CD4-positive, alpha-beta T cell (primary cell): ENCODE measurements at places on chromosomes 5 and 9.

- DNase-seq, result no peak
Observed at GRCh38 chr9:121463026-121463807, 36.4 kb downstream of the GGTA1 start.

DNA sequence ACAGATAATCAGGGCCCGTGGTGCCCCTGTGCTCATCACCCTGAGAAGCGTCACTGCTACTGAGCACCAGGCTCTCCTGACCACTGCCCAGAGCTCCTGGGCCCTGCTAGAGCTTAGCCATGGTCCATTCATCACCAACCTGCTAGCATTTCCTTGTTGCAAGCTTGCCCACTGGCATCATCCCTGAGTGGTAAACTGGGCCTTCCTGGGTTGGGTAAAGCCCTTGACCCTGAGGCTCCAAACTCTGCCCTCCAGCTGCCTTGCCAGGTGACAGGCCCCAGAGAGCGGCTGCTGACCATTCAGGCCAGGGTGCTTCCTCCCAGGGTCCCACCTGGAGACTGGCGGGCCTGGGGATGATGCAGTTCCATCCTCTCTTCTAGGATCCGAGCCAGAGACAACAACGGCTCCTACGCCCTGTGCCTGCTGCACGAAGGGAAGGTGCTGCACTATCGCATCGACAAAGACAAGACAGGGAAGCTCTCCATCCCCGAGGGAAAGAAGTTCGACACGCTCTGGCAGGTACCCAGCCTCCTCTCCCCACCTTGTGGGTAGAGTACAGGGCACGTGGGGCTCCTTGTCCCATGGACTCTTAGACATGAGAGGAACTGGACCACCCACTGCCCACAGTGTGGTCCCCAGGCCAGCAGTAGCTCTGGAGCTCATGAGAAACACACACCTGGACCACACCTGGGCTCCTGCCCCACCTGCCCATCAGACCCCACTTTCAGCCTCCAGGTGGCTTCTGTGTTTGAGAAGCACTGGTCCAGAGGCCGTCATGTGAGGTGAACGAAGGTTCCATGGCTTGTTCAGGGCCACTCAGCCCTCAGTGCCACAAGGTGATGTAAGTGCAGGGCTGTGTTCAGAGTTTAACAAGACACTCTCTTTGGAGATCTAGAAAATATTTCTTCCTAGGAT, 60.5 kb downstream of the SYK start:
- DNase-seq, result no peak

GRCh38 chr9:16679327-16679821, 191.1 kb downstream of the BNC2 start:
- no peak for DNase-seq

- DNase-seq, result no peak
Observed at GRCh38 chr9:129761293-129761900, 8.6 kb upstream of the PTGES start.

DNA sequence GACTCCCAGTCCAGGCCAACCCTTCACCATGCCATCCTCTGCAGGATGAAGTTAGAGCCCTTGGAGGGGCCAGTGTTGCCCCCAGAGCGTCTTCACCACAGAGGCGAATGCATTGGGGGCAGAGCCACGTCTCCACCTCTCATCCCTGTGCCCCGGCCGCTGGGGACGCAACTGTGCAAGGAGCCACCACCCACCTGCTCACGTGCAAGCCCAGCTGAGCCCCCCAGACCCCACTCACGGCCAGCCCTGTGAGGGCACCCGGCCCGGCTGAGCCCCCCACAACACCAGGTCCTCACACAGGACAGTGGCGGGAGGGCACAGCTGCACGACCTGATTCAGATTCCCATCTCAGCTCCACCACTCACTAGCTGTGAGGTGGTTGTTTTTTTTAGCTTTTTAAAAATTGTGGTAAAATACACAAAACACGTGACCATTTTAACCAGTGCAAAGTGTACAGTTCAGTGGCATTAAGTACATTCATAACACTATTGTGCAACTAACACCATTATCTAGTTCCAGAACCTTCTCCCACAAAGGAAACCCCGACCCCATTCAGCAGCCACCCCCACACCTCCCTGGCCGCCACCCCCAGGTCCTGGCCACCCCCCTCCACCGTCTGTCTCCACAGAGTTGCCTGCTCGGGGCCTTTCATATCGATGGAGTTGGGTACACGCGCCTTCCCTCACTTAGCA, 33.5 kb upstream of the UBAC1 start:
- no peak for DNase-seq

- DNase-seq, result peak; percentile 21
Observed at GRCh38 chr9:93304574-93305496, 120.9 kb downstream of the WNK2 start.

GRCh38 chr5:129904667-129905472, 605 bp downstream of the CHSY3 start:
- DNase-seq, result no peak

GRCh38 chr5:86461169-86461956, 156.4 kb upstream of the COX7C start:
- DNase-seq, result no peak

DNA sequence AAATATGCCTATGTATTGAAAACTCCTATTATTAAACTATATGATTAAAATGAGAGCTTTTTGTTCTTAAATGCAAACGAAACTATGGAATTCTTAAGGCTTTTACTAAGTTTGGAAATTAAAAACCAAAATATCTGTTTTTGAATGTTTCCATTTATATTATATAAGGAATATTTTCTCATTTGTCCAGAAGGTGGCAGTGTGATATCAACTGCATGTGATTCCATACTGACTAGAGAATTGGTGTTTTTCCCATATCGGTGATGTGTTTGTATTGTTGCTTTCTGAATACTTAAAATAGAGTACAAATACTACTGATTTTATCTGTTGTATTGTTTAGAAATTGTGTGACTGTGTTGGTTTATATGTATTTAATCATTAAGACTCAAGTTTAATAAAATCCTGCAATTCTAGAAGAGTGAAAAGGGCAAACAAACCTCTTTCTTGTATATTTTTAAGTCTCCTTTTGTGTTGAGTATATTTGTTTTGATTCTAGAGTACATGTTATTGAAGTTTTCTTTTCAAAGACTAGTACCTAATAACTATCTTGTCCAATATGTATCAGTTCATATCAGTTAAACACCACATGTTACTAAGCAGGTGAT, 320.8 kb downstream of the CCDC171 start:
- DNase-seq, result no peak

DNA sequence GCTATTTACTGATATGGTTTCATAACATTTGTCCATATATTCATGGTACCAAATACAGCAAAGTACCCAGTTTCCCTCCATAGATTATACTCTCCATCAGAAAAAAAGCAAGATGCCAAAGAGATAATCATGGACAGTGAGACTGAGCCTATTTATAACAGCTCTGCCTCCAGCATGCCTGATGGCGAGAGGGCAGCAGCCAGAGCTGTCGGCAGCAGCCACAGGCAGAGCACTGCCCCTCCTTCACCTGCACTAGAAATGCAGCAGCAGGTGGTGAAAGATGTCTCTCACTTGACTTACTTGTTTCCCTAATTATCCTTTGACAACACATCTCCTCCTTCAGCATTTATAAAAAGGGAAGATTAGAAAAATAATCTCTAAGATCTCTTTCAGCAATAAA, 32.4 kb downstream of the CTNNAL1 start:
- DNase-seq, result no peak

- no peak for DNase-seq
Observed at GRCh38 chr5:83124593-83124992, 47.2 kb downstream of the XRCC4 start.

GRCh38 chr5:53678981-53679660, 118.7 kb downstream of the NDUFS4 start:
- no peak for DNase-seq

DNA sequence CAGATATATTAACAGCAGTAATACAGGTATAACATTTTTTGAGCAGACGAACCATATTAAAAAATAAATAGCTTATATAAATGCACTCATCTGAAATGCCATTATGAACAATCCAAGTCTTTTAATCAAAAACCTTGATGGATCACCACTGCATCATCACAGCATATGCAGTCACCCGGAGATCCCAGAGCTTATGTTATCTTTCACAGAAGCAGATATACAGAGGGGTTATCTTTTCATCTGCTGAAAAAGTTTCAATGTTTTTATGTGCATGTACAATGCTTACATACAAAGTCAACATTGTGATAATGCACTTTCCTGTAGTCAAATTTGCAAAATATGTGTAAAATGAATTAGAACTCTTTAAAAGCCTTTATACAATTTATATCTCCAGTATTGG, 211.9 kb downstream of the FBXL7 start:
- DNase-seq, result no peak

GRCh38 chr5:163379298-163380155, 57.9 kb upstream of the CCNG1 start:
- DNase-seq, result no peak

- DNase-seq, result no peak
Observed at GRCh38 chr5:14741801-14742440, 77.4 kb downstream of the OTULIN start.

- DNase-seq, result no peak
Observed at GRCh38 chr9:87498811-87499360, 1.2 kb downstream of the DAPK1 start.

DNA sequence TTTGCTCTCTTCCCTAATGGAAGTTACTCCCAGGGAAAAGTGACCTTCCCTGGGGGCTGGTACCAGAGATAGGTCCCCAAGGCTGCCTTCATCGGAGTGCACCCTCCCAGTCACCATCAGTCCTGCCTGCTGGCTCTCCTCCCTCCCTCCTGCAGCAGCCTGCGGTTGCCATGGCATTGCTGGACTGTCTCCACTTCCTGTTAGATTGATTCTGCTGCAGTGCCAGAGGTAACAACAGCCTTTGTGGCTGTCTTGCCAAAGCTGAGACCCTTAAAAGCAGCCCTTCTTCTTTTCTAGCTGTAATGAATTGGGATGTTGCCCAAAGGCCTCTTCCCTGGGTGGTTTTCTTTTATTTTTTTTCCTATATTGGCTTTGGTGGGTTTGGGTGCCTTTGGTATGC, 78.1 kb upstream of the PRLR start:
- DNase-seq, result no peak

DNA sequence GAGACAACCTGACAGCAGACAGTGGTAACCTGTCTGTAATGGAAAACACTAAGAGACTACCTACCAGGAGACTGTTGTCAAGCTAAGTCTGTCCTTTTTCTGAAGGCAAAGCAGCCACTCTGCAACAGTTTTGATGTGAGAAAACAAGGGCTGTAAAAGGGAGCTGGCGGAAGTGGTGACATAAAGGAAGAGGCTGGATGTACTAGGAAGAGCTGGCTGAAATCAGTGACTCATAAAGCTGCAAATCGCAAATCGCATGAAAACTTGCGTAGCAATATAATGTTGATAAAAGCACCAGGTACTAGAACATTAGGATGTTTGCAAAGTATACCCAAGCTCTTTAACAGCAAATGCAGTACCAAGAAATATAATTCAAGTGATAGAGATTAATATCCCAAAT, 1.4 kb downstream of the NSUN2 start:
- no peak for DNase-seq

- no peak for DNase-seq
Observed at GRCh38 chr9:14271093-14271673, 42.8 kb downstream of the NFIB start.

DNA sequence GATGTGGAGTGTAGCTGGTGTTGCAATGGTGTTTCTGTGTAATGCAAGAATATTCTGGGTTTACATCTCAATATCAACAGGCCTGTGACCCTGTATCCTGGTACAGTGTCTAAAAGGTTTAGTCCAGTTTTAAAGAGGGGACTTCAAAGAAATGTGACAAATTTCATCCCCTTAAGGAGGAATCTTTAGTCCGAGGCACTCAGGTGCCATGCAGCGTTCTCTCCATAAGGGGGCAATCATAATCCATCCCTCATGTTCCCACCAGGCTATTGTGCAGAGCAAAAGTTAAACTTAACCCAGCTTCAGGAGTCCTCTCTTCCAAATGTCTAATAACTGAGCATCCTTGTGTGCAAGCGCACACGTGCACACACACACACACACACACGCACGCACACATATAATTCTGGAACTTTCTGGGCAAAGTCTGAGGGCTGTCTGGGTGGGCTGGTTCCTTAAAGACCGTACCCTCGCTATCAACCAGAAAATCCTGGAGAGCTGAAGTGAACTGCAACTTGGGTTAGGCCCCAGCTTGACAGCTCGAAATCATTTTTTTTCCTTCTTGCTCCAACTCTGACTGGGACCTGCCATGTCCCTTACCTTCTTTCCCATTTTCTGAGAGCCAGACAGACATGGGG, 46.0 kb downstream of the CRB2 start:
- no peak for DNase-seq

GRCh38 chr9:129394061-129394885, 216.2 kb upstream of the IER5L start:
- DNase-seq, result no peak

GRCh38 chr9:1469996-1470395, 419.8 kb downstream of the DMRT2 start:
- DNase-seq, result no peak

- no peak for DNase-seq
Observed at GRCh38 chr5:139871614-139872013, 76.0 kb downstream of the PSD2 start.

DNA sequence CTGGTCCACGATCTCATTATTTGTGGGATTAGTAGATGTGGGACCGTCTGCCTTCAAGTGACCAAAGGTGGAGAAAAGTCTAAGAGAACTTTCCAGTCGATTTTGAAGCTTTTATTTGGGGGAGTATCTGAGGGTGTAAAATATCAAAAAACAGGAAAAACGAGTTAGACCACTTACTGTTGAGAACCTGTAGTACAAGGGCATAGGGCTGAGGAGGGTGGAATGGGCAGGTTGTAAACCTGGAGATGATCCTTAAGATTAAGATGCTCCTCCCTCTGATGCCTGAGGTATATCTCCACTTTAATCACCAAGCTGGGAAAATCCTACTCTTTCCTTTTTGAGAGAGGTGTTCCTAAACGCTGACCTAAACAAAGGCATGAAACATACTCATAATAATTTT, 32.0 kb upstream of the GTF2H2C start:
- DNase-seq, result no peak

DNA sequence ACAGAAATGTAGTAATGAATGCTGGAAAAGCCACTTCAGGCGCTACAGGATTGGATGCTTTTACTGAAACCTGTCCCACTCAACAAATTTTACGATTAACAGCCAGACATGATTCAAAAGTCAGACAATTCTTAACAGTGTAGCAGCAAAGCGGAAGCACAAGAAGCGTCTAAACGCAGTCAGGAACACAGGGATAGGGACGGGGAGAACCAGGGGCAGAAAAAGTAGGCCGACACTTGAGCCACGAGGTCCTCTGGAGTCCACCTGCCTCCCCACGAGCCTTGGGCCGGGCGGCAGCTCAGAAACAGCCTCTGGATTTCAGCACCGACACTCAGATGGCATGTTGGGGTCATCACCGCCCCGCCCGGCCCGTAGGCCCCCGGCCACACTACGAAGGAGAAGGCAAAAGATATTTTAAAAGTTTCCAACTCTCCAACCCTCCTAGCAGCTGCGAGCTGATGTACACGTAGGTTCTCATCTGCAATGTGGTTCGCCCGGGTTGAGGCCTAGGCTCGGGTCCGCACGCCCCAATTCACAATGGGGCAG, 615 bp downstream of the RACK1 start:
- DNase-seq, result no peak

- peak; percentile 14 for DNase-seq
Observed at GRCh38 chr5:176133289-176133870, 104.8 kb upstream of the SIMC1 start.
